Activated CD4-positive, alpha-beta T cell treated with anti-CD3 and anti-CD28 coated beads, Interleukin-2, amount 50 U/mL, for 48 hours (primary cell): ENCODE measurements at places on chromosomes 2 and 18.

DNA sequence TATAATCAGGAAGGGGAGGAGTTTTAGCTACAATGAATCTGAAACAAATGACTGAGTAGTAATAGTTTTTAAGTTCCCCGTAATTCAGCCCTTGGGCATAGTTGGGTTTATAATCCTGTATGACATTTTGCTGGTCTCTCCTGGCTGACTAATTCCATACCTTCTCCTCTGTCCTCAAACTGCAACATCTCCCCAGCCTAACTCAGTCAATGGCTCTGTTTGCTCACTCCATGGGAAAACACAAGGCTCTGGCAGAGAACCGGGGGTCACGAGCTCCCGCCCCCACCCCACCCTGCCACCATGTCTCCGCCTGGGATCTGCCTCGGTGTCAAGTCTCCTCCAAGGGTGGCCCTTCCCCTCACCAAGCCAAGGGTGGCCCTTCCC, 168.6 kb downstream of the HDAC4 start:
- DNase-seq, result no peak

GRCh38 chr18:53771664-53772063, 452.8 kb downstream of the MBD2 start:
- no peak for DNase-seq

DNA sequence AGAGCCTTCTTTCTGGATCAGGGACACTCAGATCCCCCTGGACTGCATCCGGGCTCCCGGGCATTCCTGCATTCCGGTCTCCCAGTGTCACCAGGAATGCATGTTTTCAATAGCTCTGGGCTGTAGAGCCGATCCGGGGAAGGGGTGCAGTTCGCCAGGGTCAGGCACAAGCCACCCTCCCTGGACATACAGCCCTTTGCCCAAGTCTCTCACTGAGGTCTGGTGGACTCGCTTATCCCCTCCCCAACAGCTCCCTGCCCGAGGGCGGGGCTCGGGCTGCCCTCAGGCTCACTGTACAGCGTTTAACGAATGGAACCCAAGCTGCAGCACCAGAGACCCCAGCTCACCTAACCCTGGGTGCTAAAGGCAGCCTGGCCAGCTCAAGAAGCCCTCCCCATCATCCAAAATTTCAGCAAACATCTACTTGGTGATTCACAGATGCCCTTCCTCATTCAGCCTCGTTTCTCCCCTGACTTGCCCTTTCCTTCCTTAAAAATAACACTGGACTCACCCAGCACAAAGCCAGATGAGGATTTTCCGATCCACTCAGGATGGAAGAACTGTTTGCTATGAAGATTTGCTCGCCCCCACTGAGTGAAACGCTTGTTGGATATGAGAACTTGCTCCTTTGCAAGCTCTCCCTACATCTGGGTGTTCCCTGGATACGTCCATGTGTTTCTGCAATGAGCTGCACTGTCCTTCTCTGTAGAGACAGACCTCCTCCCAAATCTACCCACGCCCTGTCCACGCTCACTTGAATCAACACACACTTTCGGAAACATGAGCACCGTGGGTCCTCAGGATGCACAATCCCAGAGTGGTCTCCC, 58.1 kb downstream of the PXDN start:
- DNase-seq, result no peak

DNA sequence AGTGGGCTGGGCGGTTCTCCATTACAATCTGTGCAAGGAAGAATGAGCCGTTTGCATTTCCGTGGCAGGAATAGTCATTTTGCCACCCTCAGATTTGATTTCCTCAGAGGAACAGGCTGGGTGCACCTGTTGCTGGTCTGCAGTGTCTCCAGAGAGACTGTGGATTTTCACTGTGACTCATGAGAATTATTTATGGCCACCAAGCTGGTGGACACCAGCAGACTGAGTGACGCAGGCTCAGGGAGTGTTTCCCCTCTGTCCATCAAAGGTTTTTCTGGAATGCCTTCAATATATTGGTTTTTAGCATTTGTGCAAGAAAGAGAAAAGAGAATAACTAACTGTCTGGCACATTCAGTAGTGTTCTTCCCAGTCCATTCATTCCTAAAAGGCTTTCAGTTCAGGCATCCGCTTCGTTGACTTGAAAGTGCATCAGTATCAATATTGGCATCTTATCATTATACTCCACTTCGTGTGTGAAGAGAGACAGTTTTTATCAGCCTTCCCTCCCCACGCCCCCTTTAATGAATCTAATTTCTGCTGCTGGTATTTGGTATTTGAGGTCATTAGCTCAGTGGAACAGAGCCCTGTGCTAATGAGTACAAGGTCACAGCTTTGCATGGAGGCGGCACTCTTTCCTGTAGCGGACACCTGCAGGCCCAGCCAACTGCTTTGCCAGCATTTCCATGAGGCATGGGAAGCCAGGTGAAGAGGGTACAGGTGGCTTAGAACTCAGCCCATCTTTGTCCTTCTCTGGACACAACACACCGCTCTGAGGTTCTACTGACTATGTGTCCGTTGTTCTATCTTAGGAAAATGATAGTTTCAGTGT, 39.9 kb downstream of the PRKCE start:
- DNase-seq, result no peak

GRCh38 chr2:100909534-100910081, 89.7 kb downstream of the NPAS2 start:
- no peak for DNase-seq

DNA sequence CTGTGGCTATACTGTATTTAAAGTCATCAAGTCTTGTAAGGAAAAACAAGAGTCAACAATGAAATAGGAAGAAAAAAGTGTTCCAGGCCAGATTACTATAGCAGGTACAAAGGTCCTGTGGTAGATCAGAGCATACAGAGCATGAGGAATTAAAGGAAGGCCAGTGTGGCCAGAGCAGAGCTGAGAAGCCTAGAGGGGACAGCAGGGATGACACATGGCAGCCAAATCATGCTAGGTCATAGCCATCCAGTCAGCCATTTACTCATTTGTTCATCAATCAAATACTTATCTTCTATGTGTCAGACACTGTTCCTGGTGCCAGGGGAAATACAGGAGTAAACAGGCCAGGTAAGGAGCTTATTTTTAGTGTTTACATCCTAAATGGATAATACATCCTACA, 24.3 kb downstream of the ADD2 start:
- DNase-seq, result no peak

DNA sequence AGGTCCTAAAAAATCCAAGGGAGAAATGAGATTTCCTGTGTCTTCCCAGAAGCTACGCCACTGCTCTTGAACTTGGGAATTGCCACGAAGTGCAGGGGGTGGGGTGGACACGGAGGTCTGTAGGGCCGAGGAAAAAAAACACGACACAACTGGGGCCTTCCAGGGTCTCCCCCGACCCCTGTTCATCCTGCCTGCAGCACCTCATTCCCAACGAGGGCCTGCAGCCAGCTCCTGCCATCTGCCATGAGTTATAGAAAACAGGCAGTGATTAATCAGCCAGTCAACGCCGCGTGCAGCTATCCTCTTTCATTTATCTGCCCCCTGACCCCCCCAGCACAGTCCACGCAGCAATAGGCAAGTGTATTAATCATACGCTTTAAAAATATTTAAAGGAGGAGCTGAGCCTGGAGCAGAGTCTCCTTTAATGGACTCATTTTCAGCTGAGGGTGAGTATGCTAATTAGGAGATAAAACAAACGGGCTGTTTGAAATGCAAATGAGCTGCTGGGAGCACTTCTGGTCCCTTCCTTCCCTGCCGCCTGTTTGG, 209.9 kb downstream of the TFCP2L1 start:
- DNase-seq, result peak; percentile 43
